ENCODE measurements at places on chromosomes 1 and 21. TPM values are rescaled to one million over a fixed set of nuclear protein-coding genes. Genes with fewer than 3 reads are reported as not detected.

LCE2C gene
- total RNA-seq = not detected

GJA8 gene
- not detected for total RNA-seq

CLCA1 gene
- not detected for total RNA-seq

OLFM3 gene
- total RNA-seq = not detected

SPRR2A gene
- total RNA-seq = not detected

DNA sequence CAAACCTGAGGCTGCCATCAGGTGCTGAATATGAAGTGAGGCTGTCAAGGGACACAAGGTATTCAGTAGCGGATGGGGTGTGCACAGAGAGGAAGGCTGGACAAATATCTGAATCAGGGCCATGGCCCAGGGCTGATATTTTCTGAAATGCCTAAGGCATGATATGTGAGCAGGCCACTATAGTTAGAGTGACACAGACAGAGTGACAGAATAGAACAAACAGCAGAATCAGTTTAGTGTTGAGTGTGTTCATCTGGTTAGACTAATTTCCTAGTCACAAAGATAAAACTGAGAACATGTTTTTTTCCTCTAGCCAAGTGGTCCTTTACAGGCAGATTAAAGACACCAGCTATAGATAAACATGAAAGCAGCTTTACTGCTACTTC is 3.9 kb downstream of the OVAAL start:
- no peak for DNase-seq

DNA sequence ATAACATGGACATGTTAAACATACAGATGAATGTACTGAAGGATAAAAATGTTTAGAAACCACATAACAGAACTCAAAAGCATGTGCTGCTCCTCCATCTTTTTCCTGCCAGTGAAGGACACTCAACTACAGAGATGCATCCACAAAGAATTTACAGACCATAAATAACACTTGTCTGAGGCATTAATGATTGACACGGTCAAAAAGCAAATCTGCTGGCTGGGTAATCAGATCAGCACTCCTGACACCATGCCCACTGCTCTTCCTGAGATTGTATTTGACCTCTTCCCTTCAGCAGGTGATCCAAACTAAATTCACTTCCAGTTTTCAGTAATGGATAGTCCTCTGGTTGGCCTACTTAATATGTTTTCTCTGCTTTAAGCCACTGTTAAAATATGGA is 6.6 kb downstream of the CREG1 start:
- no peak for DNase-seq

DNA sequence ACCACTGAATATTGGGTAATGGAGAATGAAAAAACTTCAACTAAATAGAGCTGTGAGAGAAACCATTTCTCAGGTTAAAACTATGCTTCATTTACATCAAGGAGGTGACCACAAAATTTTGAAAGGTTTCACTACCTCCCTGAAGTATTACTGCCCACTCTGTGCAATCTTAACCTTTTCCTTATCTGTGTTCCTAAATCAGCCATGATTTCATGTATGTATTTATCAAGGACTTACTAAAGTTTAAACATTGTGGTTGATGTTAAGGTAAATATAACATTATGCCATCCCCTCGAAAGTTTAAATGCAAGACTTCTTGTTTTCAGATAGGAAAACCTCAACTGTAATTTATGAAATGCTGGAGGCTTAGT is 84.4 kb downstream of the CLEC20A start:
- no peak for DNase-seq

- no peak for DNase-seq
Observed at GRCh38 chr1:23801338-23801748, 789 bp upstream of the GALE start.

- DNase-seq = no peak
Observed at GRCh38 chr1:160797861-160798273, 1.9 kb downstream of the LY9 start.

- no peak for DNase-seq
Observed at GRCh38 chr1:241331328-241332036, 25.5 kb downstream of the RGS7 start.

DNA sequence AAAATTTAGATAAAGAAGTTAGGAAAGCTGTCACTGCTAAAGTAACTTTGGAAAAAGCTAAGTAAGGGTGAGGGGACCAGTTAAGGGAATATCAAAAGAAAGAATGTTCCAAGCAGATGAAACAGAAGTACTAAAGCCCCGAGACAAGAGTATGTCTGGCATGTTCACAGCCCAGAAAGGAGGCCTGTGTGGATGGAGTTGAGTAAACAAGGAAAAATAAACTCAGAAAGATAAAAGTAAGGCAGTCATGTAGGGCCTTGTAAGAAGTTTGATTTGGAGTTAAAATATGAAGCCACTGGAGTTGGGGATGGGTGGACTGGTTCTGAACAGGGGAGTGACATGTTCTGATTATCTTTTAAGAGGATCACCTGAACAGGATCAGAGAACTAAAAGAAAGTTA is 177.9 kb downstream of the CDC42BPA start:
- DNase-seq = no peak

DNA sequence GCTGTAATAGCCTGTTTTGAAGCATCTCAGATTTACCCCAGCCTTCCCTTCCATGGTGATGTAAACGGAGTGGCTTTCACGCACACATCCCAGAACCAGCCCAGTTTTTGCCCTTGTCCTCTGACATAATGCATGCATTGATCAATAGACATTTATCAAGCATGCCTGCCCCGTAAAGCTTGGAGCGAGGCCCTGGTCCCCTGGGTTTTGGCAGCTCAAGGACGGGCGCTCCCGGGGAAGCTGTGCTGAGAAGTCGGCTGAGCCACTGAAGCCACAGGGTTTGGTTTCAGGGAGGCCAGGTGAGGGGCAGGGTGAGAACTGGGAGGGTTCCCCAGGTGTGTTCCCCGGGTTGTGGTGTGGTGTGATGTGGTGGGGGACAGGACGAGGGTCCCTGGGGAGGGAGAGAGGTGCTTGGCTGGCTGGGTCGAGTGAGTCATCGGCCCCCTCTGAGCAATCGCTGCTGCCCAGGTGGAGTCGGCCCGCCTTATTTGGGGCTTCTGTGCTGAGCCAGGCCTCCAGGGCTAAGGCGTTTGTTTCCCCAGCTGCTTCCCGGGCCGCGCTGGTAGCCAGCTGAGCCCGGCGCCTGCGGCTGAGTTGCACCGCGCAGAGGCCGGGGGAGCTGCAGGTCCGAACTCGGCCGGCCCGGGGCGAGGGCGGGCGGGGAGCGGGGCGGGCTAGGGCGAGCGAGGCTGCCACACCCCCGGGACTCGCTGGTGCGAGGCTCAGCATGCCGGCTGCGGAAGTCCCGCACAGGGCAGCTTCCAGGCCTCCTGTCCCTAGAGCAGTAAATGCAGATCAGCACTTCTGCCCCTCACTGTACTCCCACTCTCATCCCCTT is 23.6 kb downstream of the ATP2B4 start:
- DNase-seq = no peak

- no peak for DNase-seq
Observed at GRCh38 chr1:11595285-11595684, 58.9 kb downstream of the FBXO2 start.

All from SJSA1 (cell line).